ENCODE measurements at places on chromosomes 5 and 9.
A peak's percentile ranks its signal among the peaks of the same experiment; 100 is the strongest.

GRCh38 chr9:88187631-88188030 lies 49.4 kb upstream of the SPATA31C2 start:
- DNase-seq: no peak

DNA sequence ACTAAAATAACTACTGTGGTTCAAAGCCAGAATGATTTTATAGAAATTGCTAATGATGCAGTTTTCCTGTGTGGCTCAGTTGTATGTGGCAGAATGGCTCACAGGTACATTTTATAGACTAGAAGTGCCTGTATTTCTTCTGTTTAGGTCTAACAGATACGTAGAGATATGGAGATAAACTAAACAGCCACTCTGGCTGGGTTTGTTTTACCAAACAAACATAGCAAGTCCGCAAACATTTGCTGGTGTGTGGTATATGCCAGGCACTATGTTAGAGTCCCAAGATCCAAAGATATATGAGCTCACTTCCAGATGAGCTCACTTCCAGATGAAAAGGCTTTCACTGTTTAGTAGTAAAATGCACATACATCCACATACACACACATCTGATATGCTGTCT lies 24.4 kb downstream of the ADRB2 start:
- DNase-seq: no peak

DNA sequence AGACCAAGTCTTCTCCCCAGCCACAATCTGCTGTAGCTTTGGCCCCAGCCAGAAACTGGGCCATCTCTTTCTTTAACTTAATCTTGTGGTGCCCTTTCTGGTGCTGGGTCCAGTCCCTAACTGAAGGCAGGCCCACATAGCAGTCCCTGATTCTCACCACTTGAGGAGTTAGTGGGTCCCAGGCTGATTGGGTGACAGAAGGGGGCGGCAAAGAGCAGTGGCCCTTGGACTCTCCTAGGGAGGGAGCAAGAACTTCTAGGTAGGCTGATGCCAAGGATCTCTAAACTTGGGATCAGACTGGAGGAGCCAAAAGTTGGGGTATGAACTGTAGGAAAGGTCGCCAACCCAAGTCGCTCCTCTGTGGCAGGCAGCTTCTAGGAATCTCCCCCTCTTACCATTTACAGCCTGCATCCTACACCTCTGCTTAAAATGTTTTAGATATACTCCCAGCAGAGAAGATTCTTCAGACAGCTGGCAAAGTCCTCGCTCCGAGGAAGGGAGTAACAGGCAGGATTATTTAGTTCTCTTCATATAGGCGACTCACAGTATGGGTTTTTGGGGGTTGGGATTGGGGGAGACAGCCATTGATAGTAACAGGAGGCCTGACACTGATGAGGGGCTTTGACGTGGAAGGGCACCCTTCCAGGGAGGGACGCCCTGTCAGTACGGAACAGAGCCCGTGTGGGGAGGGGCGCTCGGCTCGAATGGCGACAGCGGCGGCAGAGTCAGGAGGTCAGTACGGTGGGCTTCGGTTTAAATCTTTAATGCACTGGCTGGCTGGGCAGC lies 2.0 kb upstream of the CCL27 start:
- peak; percentile 83 for DNase-seq

- DNase-seq: no peak
These were observed 30.0 kb upstream of the GRIA1 start for GRCh38 chr5:153460421-153460820.

- DNase-seq: no peak
These were observed 93.6 kb downstream of the TRIO start for GRCh38 chr5:14236757-14237156.

DNA sequence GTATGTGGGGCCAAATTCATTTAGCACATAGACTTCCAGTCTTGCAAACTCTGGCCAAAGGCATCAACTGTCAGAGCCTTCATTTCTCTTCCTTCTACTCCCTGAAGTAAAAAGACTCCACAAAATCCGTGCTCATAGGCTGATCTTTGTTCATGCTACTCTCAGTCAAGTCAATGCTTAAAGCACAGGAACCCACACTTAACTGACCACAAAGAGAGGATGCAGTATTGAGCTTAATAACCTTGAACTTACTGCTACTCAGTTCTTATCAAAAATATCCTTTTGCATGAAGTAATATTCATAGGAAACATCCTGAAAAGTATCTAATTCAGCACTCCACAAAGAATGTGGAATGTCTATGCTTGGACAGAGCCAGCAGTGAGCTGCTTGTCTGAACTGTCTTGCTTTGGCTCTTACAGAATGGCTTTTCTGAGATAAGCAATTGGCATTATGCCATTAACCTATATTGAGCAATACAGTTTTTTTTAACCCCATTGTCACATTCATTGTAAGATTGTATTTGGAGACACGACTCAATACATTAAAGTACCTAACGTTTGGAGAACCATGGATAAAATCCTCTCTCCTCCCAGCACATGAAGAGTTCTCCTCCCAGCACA lies 21.7 kb downstream of the LPAR1 start:
- no peak for DNase-seq

Data from left kidney (tissue), 8 donors.